ENCODE measurements at places on chromosomes 12 and 14. TPM values are rescaled to one million over a fixed set of nuclear protein-coding genes. Genes with fewer than 3 reads are reported as not detected.

The TROAP gene
- total RNA-seq = 1.8 TPM

The TTLL5 gene
- 23.9 TPM for total RNA-seq

The SPATS2 gene
- 23.4 TPM for total RNA-seq

The NR2C1 gene
- 26.1 TPM for total RNA-seq

The TMEM52B gene
- total RNA-seq = not detected

The SCNN1A gene
- total RNA-seq = 0.85 TPM

The TAS2R30 gene
- total RNA-seq = 8.8 TPM

The RFX4 gene
- not detected for total RNA-seq

The C12orf56 gene
- 0.49 TPM for total RNA-seq

The MANSC4 gene
- total RNA-seq = not detected

The R3HDM2 gene
- total RNA-seq = 21.6 TPM
